Kasumi-1 (cell line): ENCODE measurements at places on chromosomes 2 and 18.

DNA sequence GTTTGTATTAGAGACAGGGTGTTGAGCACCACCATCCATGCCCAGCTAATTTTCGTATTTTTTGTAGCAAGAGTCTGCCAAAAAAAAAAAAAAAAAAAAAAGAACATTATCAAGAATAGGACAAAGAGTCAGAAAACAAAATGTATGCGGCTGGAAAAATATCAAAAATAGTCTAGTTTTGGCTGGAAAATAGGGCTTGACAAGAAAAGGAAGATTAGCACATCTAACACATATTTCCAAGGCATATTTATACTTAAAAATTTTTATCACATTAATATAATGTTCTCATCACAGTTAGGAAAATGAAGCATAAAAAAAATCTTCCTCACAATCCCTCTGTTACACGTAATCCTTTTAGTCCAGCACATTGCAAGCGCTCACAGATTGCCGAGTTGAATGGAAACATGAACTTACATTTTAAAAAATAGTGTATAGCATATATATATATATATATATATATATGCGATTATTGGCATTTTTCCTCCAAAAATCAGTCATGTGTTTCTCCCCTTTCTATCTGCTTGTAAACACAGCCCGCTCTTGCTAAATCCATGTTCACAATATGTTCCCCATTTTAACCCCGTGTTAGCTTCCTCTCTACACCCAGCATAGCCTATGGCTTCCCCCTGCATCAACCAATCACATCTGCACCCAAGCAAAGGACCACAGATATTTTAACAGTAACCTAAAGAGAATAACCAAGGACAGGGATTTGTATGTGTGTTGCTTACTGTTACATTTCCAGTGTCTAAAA is 183.0 kb downstream of the AFF3 start:
- no peak for DNase-seq

GRCh38 chr2:203451011-203451410 is 84.1 kb downstream of the RAPH1 start:
- no peak for DNase-seq

DNA sequence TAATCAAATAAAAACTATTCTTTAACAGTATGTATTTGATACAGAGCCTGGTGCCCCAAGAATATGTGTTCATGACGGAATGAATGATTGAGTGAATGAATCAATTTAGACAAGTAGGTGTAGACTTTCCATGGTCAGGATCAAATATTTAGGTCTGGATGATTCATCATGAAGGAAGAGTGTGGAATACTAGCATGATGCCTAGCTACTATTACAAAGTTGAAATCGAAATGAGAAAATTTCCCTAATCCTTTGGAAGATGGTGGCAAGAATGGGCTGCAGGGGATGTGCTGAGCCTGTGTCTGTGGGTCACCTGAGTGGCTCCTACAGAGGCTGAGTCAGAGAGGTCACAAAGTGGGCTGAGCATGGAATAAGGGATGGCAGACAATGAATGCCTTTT is 3.1 kb upstream of the MALT1 start:
- DNase-seq = no peak

DNA sequence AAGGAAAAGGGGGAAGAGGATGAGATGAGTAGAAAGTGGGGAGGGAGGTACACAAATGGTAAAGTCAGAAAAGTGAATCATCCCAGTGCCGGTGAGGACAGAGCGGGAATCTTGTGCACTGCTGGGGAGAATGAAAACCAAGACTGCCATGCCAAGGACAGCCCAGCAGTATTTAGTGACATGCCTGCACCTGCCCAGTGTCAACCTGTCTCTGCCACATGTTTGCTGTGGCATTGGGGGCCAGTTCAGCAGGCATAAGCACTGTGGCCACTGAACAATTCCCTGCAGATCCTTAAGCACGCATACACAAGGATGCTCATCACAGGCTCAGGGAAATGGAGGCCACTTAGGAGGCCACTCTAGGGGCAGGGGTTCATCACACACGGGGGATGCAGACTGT is 5.2 kb upstream of the KCNK3 start:
- no peak for DNase-seq

- no peak for DNase-seq
Observed at GRCh38 chr2:97749581-97749980, 36.2 kb downstream of the ZAP70 start.

- DNase-seq = no peak
Observed at GRCh38 chr2:236939721-236940231, 145.9 kb upstream of the COPS8 start.

GRCh38 chr2:15074751-15075700 is 442.5 kb downstream of the LRATD1 start:
- DNase-seq = no peak

DNA sequence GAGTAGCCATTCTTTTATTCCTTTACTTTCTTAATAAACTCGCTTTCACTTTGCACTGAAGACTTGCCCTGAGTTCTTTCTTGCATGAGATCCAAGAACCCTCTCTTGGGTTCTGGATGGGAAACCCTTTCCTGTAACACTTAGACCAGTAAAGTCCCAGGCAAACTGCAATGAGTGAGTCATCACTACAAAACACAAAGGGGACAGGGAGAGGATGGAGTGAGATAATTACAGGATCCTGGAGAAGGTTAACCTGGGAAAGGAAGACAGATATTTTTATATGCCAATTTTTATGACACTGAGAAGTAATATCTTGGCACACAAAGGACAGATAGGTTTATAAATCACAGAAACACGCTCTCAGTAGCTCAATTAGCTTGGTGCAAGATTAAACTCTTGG is 48.7 kb downstream of the EHD3 start:
- no peak for DNase-seq

GRCh38 chr2:195674491-195675221 is 17.6 kb downstream of the SLC39A10 start:
- DNase-seq = no peak

DNA sequence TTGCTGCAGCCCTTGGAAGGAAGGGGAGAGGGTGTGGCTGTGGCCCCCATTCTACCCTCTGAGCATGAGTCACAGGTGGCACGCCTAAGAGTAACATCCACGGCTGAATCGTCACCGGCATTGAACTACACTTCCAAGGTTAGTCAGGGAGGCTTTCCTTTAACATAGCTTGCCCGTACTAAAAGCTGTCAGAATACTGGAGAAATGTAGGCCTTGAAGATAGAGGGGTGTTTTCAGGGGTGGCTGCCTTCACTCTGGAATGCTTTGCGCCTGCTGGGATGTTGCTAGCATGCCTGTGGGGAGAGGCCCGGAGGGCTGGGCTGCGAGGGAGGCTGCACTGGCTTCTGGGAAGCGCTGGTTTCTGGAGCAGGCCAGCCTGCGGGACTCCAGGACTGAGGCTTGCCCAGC is 333.7 kb downstream of the AGAP1 start:
- DNase-seq = no peak

GRCh38 chr2:104757056-104757455 is 96.9 kb upstream of the POU3F3 start:
- DNase-seq = no peak

GRCh38 chr2:129103936-129104878 is 785.5 kb upstream of the HS6ST1 start:
- DNase-seq = no peak

DNA sequence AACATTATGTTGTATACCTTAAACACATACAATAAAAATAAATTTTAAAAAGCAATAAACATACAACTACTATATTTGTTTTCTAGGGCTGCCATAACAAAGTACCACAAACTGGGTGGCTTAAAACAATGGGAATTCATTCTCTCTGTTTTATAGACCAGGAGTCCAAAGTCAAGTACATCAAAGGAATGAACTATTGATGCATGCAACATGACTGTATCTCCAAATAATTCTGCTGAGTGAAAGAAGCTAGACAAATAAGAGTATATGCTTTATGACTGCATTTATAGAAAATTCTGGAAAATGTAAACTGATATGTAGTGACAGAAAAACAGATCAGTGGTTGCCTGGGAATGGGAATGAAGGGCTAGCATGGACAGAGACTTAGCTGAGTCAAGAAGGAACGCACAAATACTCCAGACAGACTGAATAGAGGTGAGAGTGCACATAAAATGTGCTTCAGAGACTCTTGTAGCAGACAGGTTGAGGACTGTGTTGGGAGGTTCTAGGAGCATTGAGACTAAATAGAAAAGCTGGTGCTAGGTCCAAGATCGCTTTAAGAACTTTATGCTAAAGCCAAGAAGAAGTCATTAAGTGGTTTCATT is 11.0 kb upstream of the PLA2R1 start:
- no peak for DNase-seq

DNA sequence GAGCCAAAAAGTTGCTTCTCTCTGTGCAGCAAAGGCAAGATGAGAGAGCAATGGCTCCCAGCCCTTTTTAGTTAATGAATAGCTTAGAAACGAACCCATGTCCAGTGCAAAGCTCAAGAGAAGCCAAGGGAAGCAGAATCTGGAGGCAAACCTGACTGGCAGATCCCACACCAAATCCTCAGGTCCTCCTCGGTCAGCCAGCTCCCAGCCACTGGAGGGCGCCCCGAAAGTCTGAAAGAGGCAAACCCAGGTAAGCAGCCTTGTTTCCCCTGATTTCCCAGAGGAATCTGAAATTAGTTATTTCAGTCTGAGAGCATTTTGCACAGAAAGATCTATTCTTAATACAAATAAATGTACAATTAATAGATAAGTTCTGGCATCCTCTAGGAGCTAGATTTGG is 71.3 kb upstream of the PID1 start:
- peak; percentile 0 for DNase-seq

- no peak for DNase-seq
Observed at GRCh38 chr2:206289391-206289790, 14.9 kb downstream of the ZDBF2 start.

GRCh38 chr2:10501980-10502802 is 54.1 kb upstream of the ODC1 start:
- DNase-seq = no peak

DNA sequence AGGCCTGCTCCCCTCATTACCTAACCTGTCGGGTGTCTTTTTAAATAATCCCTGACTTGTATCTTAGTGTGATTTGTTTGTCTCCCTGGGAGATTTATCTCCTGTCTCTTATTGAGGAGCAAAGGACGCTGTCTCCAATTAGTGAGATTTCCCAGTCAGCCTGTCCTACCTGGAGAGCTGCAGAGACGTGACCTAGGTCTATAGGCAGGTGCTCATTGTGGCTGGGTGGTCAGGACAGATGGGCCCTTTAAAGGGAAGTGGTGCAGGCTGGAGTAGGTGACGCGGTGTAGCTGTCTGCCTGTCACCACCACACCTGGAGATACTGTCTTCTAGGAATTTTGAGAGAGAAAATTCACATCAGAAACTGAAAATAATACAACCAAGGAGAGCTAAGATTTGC is 28.0 kb downstream of the PLB1 start:
- no peak for DNase-seq

GRCh38 chr2:86251840-86252266 is 52.6 kb downstream of the MRPL35 start:
- DNase-seq = no peak

DNA sequence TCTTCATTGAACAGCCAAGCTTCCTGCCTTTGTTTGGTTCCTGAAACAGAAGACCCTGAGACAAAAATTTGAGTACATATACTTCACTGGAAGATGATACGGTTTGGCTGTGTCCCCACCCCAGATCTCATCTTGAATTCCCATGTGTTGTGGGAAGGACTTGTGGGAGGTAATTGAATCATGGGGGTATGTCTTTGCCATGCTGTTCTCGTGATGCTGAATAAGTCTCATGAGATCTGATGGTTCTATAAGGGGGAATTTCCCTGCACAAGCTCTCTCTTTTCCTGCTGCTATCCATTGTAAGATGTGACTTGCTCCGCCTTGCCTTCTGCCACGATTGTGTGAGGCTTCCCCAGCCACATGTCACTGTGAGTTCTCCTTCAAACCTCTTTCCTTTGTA is 76.5 kb downstream of the BABAM2 start:
- DNase-seq = no peak

GRCh38 chr18:64233851-64234250 is 85.0 kb upstream of the LINC00305 start:
- DNase-seq = no peak

- no peak for DNase-seq
Observed at GRCh38 chr2:219531639-219532377, 11.8 kb downstream of the CHPF start.

DNA sequence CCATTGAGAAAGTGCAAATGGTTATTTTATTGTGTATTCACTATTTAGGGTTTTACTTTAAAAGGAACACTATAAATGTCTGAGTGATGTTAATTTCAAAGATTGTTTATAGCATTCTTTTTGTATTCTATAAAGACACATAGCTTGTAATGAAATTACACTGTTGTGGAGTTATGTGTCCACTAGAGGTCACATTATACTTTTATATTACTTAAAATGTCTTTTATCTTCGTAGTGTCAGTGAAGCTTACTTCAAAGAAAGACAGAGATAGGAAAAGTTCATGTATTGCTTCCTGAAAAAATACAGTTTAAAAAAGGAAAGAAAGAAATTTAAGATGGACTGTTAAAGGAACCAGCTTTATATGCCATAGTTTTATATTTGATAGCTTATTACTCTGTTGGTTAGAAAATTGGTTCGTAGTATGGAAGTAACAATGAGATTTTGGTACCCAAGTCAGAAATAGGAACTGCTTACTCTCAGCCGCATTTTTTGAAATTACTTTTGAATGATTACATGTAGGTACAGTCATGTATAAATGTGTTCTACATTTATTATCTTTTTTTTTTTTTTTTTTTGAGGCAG is 20.5 kb downstream of the APLF start:
- DNase-seq = peak; percentile 73

GRCh38 chr2:173568054-173568453 is 213.4 kb downstream of the CDCA7 start:
- peak; percentile 68 for DNase-seq

GRCh38 chr2:183063083-183063482 is 15.5 kb upstream of the DUSP19 start:
- peak; percentile 45 for DNase-seq

GRCh38 chr2:134679745-134680144 is 39.1 kb downstream of the TMEM163 start:
- DNase-seq = peak; percentile 75

GRCh38 chr18:76593843-76594242 is 98.8 kb upstream of the ZNF516 start:
- DNase-seq = peak; percentile 34

DNA sequence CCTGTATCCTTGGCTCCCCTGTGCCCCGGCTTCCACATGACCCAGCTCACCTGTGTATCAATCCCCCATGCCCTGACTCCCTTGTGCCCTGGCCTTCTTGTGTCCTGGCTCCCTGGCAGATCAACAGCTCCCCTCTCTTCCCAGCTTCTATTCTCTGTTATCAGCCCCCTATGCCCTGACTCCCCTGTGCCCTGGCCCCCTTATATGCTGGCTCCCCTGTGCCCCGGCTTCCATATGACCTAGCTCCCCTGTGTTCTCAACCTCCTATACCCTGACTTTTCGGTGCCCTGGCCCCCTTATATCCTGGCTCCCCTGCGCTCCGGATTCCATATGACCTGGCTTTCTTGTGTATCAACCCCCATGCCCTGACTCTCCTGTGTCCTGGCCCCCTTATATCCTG is 209.2 kb downstream of the LOXHD1 start:
- DNase-seq = no peak

DNA sequence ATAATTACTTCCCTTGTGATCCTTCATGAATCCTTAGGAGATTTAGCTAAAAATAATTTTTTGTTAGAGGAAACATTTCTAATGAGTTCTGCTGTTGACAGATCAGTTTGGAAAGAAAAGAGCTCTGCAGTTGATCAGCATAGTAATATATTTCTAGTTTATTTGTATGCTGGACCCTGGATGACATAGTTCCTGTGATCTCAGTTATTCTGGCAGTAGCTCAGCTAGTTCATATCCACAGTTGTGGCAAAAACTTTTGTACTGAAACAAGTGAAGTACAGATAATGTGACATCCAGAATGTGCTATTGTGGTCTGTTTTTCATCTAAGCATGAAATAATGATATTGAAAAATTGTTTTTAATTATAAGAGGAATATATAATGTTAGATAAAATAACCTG is 33.7 kb downstream of the ABI2 start:
- DNase-seq = no peak

- DNase-seq = no peak
Observed at GRCh38 chr2:210128961-210129360, 42.2 kb downstream of the KANSL1L start.
